ENCODE measurements at places on chromosomes 2 and 18. TPM values are rescaled to one million over a fixed set of nuclear protein-coding genes. Genes with fewer than 3 reads are reported as not detected.

DNA sequence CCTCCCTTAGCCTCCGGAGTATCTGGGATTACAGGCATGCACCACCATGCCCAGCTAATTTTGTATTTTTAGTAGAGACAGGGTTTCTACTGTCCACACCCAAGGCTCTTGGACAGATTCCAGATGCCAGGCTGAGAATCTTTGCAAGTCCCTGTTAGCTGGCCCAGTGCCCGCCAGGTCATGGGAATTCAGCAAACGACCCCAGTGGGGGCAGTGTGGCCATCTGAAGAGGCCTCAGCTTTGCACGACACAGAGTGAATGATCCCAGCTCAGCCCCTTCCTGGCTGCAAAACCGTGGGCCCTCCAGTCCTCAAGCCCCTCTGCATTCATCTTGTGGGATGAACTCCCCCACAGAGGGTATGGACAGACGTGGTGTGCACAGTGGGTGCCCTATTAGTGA lies 179.5 kb upstream of the ID2 start:
- no peak for DNase-seq

GRCh38 chr2:217588266-217588665 lies 414.5 kb downstream of the TNS1 start:
- no peak for DNase-seq

DNA sequence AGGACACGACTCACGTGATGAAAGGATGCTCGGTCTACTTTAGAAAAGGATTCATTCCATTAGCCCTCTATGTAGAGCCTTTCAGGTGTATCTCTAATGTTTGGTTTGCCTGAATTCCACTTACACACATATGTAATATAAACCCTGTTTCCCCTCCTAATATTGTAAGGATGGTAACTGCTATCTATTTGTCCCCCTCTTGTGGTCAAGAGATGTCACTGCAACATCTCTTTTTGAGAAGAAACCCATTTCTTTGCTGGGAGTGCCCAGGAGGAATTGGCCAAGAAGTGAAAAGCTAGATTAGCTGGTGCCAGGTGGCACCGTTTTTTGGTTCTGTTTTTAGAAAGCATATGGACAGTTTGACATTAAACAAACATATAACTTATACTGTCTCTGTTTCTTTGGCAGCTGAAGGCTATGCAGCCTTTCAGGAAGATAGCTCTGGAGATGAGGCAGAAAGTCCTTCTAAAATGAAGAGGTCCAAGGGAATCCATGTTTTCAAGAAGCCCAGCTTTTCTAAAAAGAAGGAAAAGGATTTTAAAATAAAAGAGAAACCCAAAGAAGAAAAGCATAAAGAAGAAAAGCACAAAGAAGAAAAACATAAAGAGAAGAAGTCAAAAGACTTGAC lies 41.2 kb downstream of the RALBP1 start:
- DNase-seq = peak; percentile 64

ARHGEF33 gene
- not detected for total RNA-seq

POTEJ gene
- 0.10 TPM for total RNA-seq

DNA sequence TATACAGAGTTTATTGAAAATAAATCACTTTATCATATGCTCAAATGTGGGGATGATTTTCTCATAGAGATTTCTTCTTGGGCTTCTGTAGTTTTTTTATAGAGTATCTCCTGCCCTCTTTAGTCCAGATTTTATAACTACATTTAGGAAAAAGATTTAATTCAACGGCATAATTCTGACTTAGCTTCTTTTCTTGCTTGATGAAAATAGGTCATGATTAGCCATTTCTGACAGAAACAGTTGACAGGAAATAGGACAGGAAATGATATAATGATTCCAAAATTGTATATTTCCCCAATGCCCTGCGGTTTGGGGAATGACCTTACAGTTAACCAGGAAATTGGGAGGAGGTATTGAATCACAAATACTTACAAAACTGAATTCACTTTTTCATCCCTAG lies 1531.9 kb upstream of the ACVR2A start:
- DNase-seq = no peak

DNA sequence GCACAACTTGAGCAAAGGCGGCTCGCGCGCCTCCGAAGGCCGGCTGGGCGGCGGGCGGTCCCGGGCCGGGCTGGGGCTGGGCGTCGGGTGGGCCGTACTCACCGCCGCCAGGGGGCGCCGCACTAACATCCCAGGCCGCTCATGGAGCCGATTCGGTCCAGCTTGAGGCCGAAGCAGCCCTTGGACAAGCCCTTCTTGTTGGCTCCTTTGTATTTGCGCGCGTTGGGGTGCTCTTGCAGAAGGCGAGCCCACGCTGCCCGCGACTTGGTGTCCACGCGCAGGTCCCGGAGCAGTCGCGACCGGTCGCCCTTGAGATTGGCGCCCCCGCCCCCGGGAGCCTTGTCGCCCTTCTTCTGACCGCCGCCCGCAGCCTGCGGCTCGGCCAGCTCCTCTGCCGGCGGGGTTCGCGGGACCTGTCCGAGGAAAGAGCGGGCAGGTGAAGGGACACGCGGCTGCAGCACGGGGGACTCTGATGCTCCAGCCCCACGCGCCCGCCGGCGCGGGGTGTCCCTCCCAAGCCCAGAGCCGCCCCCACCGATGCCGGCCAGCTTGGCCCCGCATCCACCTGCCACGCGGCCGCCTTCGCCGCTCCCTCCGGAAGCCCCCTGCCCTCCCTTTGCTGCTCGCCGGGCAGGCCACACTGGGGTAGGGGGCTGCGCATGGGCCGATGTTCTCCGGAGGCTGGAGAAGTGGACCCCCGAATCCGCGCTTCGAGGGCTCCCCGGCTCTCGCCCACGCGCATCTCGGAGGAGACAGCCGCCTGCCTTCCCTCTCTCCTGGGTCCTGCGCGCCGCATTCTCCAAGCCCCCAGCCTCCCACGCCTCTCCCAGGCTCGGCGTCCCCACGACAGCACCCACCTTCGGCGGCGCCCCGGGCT lies 655 bp downstream of the NPPC start:
- DNase-seq = peak; percentile 67

RAX gene
- total RNA-seq = not detected

ALK gene
- not detected for total RNA-seq

GRCh38 chr2:125643585-125643984 lies 1012.4 kb upstream of the GYPC start:
- DNase-seq = no peak

- no peak for DNase-seq
These were observed 558.4 kb downstream of the PIK3C3 start for GRCh38 chr18:42513441-42513840.

HOXD11 gene
- not detected for total RNA-seq

GRCh38 chr2:72946466-72946865 lies 29.1 kb downstream of the EMX1 start:
- DNase-seq = no peak

TGFA gene
- total RNA-seq = not detected

DNA sequence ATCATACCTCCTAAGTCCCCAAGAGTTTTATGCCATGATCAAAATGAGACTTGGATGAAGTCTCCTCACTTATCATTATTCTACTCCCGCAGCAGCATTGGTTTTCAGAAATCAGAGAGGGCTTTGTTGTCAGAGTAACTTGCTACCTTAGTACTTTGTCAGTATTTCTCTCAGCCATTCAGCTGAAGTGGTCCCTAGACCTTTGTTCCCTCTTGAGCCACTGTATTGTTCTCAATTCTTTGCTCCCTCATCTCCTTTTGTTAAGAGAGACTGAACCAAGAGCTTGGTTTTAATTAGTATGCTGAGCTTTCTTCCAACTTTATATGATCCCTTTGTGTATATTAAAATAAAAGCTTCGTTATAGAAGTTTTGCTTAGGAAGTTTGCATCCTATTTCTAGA lies 133.4 kb downstream of the DOCK10 start:
- no peak for DNase-seq

DNA sequence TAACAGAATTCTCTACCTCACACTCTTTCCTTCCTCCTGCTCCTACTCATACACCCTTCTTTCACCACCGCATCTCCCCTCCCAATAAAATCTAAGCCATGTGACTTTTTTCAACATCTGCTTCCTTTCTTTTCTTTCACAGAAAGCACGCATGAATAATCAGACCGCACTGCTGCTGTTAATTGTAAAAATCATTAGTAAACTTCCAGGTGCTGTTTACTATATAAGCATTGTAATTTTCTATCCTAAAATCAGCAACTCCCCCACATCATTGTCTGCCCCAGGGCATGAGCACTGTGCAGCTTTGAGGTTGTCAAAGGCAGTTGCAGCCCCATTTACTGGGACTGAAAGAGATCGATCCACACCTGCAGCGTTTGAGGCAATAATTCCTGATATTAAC lies 782.6 kb upstream of the ID2 start:
- DNase-seq = peak; percentile 76
